ENCODE measurements at places on chromosomes 6 and 20.

DNA sequence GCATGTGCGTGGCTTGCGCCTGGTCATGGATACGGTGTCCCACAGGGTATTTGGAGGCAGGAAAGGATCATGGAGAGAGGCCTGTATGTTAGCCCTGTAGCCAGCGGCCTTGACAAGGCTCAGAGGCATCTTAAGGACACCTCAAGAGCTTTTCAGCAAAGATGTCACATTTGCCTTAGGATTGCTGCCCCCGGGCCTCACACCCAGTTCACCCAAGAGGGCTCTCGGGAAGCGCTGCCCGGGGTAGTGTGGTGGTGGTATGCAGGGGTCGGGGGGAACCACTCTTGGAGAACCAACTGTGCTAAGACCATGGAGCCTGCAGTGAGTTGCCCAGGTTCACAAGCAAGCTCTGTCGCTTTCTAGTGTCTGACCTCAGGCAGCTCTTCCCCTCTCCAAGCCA lies 36.9 kb upstream of the VSTM2L start:
- no peak for DNase-seq

GRCh38 chr20:59598625-59599310 lies 5.6 kb upstream of the PHACTR3 start:
- DNase-seq = no peak

- DNase-seq = no peak
Measured at GRCh38 chr6:50093938-50094272, 44.2 kb upstream of the DEFB112 start.

DNA sequence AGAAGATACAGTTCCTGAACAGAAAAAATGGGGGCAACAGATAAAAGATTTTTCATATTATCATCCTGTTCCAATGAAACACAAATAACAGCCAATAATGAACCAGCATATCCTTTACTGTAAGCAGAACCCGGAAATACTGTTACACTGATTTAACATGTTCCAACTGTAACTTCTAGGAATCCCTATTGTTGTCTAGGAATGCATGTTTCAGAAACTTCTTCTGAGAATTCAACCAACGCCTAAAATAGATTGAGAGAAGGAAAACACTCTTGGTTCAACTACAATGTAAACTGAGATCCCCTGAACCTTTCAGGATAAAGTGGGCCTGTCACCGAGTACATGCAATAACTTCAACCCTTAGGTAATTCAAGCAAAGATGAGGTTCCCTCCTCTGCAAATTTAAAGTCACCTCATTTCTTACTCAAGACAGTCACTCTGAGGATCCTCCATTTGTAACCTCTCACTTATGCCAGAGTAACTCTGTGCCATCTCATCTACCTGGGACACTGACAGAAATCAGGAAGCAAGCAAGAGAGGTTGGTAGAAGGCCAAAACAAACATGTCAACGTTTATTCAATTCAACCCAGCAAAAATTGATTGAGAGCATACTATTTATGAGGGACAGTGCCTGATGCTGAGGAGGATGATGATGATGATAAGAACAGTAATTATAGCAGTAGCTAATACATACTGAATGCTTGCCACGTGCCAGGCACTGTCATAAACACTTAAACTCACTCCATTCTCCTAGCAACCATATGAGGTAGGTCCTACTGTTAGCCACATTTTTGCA lies 14.1 kb downstream of the UBE3D start:
- DNase-seq = no peak

DNA sequence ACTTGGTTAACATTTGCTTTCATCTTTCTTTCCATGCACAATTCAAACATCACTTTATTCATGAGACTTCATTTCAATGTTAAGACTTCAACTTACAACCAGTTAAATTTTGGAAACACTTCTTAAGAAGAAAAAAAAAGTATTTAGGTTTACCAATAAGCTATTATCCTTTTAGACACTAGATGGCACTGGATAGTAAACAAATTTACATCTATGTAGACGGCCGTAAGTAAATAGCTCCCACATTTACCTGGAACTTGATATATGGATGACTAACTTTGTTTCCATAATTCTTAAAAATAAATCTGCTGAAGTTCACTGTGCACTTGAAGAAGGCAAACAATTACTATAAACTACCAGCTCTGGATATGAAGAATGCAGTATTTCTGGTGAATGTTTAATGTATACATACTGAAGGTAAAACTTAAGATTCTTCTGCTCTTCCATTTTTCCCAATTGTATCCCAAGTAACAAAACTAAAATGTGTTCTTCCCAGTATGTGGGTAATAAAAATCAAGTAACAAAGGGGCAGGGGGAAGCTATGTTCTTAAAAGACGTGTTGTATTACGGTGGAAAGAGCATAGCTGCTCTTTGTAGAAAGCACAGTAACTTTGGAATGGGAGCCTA lies 130.6 kb upstream of the C6orf118 start:
- no peak for DNase-seq

DNA sequence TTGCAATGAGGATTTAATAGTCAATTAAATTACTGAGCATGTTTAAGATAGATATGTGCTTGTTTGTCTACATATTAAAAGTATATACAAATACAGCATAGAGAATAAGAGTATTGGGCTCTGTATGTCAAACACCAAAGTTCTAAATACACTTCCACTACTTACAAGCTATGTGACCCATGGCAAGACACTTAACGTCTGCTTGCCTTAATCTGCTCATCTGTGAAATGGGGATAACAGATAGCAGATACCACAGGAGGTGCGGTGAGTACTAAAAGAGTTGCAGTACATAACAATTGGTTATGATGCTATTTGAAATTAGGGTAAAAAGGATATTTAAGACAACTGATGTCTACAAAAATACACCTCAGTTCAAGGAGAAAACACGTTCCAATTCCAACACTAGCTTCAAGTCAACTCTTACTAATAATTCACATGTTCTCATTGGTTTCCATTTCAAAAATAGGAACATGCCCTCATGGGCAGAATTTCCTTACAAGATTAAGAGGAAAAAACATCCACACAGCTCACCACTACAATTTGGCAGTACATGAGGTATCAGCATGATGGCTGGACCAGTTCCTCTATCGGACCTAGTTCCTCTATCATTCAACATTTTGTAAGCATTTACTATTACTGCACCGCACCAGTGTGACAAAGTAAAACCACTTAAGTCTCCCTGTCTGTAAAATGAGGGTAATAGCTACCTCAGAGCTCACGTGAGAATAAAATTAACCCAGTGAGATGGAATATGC lies 101.1 kb downstream of the SMLR1 start:
- DNase-seq = no peak

GRCh38 chr20:6654513-6655252 lies 112.8 kb upstream of the BMP2 start:
- no peak for DNase-seq

- no peak for DNase-seq
Measured at GRCh38 chr20:40993794-40994540, 34.7 kb upstream of the TOP1 start.

DNA sequence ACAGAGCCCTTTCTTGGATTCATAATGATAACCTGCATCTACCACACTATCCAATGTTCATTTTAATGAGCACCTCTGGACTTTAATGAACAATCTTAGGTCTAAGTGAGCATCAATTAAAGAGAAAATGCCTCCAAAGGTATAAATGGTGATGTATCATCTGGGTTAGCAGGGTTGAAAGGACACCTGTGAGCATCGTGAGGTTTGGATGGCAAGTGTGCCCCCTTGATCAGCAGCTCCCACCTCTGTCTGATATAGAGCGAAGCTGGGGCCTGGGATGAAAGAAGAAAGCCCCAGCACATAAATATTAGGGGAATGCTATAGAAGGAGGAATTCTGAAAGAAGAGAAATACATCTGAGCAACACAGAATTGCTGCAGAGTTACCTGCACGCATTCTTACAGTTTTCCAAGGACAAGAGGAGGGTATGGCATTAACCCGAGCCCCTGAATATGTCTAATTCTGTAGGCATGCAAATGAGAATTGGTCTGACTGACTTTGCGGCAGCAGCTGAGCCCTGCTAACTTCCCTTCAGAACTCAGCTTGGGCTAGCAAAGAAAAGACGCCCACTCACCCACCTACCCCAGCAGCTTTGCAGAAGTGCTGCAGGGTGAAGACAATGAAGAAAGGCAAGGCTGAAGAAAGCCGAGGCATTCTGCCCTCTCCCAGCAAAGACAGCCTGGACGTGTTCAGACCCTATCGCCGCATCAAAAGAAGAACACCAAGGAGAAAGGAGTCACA lies 136.2 kb downstream of the GMPR start:
- no peak for DNase-seq

DNA sequence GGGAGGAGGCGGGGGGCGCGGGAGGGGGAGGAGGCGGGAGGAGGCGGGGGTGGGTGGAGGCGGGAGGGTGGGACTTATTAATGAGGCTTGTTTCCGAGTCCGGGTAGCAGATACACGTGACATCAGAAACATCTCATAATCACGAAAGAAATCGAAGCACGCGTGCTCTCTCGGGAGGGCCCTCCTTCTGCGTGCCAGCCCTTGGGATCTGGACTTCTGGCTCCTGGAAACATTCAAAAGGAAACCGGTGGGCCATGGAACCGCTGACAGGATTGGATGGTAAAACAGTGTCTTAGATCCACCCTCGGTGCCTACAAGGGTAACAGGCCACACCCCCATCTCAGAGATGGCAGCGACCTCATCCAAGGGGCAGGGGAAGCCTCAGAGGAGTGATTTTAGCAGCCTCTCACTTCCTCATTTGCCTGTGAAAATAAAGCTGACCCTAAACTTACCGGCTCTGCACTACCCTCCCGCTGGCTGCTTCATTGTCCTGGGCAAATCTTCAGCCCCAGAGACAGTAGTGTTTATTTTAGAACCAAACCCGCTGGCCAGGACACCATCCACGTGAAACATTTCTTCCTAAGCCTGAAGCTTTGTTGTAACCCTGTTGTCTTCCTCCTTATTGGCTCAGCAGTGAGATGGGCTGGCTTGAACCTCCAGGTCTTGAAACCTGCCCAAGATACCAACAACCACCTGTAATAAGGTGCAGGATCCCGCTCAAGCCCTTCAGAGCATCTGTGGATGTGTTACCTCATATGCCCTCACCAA lies 97.5 kb downstream of the PSMG4 start:
- DNase-seq = peak; percentile 85

GRCh38 chr20:39909447-39909846 lies 779.6 kb downstream of the MAFB start:
- DNase-seq = no peak

- no peak for DNase-seq
Measured at GRCh38 chr20:6269168-6269873, 146.5 kb upstream of the FERMT1 start.

GRCh38 chr20:5195655-5196054 lies 68.8 kb downstream of the CDS2 start:
- DNase-seq = no peak
